Inflammatory macrophage treated with lipopolysaccharide for 4 hours (primary cell): ENCODE measurements at places on chromosomes 3 and 15.

DNA sequence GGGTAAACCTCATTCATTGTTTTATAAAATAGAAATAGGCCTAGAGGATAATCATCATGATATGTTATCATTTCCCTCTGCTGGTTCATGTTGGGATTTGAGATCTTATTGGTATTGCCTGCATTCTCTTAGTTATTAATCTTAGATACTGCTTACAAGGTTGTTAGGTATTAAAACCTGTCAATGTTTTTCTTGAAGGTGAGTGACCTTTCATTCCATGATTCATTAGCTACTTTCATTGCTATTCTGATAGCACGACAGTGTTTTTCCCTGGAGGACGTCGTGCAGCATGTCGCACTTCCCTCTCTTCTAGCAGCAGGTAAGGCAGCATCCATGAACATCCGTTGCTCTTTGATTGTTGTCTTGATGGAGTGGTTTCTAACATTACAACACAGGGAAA, 17.1 kb downstream of the P2RY12 start:
- no peak for DNase-seq

GRCh38 chr3:52052831-52053306, 3.5 kb downstream of the DUSP7 start:
- DNase-seq, result peak; percentile 88

DNA sequence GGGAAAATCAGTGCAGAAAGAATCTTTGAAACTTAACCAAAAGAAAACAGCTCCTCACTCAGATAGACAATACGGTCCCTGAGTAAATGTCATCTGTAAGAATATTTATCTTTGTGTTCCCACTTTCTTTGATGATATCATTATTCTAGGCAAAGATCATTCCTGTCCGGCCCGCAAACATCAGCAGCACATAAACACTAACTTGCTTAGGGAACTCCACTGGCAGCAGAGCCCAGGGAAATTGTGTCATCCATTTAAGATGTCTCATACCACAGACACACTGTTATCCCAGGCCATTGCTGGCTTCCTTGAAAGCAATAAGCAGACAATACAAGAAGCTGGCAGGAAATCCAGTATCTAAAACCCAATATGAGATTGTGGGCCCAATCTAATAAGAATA, 20.1 kb upstream of the CD96 start:
- DNase-seq, result no peak

DNA sequence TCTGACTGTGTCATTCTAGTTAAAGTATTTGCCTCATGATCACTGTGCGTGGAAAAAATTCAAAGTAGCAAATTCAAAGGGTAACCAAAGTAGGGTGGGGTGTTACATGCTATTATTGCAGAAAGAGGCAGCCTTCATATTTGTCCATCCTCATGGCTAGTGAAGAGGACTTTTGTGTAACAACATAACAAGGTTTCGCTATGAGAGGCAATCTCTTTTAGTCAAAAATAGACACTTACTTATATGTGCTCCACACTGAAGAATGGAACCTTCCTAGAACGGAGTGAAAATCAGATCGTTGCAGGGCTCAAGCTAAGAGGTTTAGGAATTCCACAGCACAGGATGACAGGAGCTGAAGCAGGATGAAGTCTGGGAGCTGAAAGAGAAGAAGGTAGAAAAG, 345.1 kb upstream of the CBLB start:
- DNase-seq, result no peak

DNA sequence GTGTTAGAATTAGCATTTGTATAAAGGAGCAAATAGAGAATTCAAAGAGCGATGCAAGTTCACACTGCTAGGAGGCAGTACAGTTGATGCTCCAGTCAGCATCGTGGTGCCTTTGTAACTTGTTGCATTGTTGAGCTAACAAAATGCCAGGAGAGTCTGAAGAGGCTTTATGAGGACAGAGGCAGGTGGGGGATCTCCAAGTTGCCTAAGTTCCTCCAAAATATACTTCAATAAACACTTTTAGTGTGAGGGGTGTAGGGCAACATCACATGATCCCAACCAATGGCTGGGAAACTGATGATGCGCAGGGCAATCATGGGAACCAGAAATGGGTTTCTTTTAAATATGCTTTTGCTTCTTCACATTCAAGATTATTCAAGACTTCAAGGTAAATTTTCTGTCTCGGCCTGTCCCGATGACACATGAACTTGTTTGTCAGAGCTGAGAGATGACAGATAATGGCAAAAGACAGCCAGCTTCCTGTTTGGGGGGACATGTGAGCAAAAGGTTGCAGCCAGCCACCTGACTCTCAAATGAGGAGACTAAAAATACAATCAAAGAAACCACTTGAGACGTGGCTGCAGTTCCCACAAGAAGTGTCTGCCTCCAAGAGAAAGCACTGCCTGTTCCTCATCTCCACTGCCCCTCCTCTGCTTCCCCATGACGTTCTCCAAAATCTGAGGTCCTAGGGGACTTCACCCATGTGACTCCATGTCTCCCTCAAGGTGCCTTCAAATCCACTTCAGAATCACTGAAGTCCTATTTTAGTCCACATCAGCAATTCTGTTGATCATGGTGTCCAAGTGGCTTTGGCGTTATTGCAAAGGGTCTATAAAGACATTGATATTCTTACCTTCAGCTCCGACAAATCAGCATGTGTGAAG, 39.3 kb downstream of the KLHL6 start:
- peak; percentile 92 for DNase-seq

GRCh38 chr15:65790694-65791334, 1.3 kb downstream of the DENND4A start:
- peak; percentile 27 for DNase-seq

GRCh38 chr15:63858881-63859280, 25.1 kb upstream of the HERC1 start:
- peak; percentile 33 for DNase-seq

- DNase-seq, result no peak
Measured at GRCh38 chr15:34993412-34993811, 5.3 kb upstream of the ZNF770 start.

DNA sequence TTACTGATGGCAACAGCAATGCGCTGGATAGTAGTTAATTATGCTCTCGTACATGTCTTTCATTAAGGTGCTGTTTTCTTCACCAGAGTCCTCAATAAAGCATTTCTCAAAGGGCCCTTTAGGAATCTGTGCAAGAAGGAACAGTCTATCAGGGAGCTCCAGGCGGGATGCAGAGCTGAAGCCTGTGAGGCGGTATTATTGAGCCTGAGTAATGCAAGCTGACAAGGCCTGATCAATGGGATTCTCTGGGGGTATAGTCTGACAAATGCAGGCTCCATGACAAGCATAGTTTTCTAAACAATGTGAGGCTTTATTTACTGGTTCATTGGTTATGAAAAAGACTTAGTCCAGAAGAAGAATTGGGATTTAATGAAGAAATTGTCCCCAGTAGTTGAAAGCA, 530.9 kb upstream of the CBLB start:
- DNase-seq, result no peak
